ENCODE measurements at places on chromosomes 6 and 20.

DNA sequence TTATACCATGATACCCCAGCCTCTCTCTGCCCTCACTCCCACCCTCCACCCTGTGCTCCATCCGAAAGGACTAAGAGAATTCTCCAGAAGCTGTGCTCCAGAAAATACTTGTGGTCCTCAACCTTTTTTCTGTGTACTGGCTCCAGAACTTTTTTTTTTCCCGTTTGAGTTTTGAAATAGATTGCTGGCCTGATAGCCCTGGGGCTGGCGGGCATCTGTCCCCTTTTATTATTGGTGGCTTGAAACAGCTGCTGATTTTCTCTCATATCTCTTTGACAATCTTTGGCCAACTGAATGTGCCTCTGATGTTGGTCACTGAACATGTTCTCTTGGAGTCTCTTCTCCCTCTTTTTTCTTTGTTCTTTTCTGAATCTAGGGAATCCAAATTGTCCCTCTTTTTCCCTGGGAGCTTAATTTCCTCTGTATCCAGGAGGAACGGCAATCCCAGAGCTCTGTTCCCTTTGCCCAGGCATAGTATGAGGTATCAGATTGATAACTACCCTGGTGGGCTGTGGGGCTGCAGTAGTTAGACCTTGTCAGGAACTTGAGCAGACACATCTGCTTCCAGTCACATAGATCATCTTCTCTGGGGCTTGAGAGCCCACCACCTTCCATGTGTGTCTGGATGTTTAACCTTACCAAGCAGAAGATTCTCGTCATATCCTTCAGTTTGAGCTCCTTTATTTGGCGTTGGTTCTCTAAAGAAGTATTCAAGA, 1.6 kb downstream of the PPARD start:
- no peak for DNase-seq

DNA sequence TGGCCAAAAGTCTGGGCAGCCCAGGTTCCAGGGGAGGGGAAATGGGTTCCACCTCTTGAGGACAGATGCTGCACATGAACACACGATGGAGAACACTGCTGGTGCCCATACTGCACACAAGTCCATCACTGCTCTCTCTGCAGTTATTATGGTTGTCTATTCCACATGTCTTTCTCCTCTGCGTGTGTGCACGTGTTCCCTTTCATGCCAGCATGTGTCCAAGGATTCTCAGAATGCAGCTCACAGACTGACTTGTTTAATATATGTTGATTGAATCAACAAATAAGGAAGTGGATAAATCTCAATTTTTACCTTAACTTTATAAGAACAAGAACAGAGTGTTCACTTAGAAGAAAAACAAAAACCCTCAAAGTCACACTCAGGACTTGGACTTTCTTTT, 158.9 kb downstream of the FNDC1 start:
- no peak for DNase-seq

GRCh38 chr6:111329882-111330633, 153.0 kb downstream of the REV3L start:
- no peak for DNase-seq

DNA sequence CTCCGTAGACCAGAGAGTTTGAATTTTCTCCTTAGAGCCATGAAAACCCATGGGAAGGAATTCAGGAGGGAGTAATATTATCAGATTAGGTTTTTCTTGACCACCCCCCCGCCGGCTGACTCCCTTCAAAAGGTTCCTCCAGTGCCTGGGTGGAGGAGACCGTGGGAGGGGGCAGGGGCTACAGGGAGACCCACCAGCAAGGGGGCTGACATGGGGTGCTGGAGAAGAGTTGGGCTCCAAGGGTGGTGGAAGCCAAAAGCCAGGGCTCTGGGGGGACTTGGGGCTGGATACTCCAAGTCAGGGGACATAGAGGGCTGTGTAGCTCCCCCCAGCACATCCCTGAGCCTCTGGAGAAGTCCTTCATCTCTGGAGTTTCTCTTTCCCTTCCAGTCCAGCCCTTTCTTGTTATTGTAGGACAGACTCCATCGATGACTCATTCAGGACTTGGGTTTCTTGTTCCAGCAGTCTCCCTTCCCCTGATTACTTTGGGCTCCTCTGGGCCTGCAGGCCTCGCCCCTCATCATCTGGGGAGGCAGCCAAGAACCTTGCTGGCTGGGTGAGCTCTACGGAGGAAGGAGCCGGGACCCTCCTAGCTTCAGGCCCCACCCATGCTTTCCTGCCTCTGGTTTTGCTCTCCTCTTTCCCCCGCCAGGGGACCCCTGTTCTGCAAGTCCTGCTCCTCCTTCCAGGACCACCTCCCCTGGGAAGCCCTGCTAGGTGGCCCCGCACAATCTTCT, 10.5 kb upstream of the KIAA1755 start:
- no peak for DNase-seq

DNA sequence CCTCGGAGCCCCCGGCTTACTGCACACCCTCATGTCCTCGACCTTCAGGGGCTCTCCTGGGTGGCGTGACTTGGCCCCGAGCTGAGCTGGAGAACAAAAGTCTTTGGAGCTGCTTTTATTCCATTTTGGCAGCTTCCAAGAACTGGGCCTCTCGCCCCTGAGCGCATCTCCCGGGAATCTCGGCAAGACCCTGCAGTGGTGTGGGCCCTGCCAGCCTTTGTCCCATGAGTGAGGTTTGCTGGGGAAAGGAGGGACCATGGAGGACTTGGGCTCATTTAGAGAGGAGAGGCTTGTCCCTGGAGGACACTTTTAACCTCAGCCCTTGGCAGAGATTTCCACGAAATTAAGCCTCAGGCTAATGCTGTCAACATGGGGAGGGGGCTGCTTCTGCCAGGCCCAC, 62.3 kb upstream of the SLCO4A1 start:
- no peak for DNase-seq

DNA sequence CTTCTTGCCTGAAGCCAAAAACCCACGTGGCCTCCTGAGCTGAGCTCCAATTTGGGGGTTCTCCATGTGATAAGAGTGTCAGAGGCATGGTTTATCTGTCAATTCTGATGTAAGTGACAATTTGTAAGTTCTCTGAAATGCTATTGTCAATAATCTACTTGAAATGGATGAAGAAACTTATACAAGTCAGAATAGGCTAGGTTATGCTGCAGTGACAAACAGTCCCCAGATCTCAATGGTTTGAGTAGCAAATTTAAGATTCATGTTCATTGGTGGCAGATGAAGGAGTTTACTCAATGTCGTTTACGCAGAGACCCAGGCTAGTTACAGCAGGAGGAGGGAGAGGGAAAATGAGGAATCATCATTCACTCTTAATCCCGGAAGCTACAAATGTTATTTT, 352.4 kb downstream of the KIF16B start:
- DNase-seq = no peak

- no peak for DNase-seq
These were observed 65.2 kb downstream of the SYNE1 start for GRCh38 chr6:152571943-152572337.

- DNase-seq = no peak
These were observed 252.7 kb downstream of the BMP7 start for GRCh38 chr20:57013741-57014140.

- DNase-seq = no peak
These were observed 1132.5 kb upstream of the MAP3K7 start for GRCh38 chr6:91719414-91719813.

DNA sequence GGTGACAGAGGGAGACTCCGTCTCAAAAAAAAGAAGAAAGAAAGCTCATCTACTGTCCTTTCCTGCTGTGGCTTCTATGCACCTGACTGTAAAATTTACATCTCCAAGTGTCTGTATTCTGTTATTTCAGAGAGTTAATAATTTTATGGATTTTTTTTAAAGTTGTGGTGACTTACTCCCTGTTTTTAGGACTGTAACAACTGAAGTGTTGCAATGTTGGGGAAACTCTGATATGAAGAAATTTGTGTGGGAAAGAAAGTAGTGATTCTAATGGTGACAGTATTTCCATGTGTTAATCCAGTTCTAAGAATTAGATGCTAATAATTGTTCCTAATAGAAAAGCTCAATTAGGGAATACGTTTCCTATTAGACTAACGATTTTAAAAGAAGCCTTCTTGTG, 27.4 kb downstream of the STX11 start:
- no peak for DNase-seq

DNA sequence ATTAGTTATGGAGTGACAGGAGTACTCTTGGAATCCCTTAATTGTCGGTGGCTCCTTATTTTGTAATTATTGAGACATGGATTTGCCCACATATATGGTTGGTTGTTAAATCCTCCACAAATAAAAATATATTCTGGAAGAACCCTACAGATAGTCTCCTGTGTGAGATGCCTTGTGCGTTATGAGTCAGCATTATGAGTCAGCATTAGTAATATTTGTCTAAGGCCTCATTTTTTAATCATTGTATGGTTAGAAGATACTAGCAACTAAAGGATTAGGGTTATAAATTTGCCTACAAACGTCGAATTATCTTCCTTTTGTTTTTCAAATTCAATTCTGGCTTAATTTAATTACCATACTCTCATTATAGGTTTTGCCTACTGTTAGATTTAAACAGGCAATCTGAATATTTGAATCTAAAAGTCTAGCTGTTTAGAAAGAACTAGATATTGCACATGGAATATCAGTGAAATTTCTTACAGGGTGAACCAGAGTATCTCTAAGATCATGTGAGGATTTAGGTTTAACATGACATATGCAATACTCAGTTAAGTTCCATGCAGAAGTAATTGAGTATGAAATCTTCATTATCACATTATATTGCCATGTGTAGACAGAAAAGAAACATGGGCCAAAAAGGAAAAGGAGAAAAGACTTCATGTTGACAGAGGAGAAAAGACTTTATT, 5.9 kb downstream of the C6orf58 start:
- no peak for DNase-seq

DNA sequence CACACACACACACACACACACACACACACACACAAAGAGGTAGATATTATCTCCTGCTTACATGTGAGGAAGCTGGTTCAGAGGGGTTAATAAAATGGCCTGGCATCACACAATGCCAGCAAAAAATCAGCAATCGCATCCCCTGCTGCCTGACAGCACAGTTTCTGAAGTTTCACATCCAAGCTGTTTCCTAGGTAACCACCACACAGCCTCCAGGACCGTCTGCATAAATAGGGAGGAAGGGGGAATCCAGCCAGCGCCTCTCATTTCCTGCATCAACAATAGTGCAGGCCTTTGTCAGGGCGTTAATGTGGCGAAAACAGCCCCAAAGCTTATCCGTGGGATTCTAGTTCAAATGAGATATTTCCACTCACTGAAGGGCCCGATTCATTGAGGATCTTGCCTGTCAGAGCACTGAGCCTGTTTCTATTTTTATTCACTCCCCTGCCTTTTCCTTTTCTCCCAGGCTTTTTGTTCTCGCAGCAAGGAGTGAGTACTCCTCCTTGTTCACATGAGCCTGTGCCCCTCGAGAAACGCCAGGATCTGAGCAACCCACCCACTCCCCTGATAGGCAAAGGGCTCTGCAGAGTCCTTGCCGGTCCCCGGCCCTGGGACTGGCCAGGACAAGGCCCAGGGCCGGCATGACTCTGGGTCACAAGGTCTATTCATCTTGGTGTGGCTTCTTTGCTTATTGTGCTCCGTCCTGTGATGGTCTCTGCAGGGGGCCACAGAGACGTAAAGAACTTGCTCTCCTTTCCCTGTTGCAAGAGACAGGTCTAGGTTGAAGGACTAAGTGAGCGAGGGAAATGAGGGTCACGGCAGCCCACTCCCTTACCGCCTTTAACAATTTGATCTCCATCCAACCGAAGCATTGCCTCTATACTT, 32.7 kb downstream of the TUBB2B start:
- no peak for DNase-seq

DNA sequence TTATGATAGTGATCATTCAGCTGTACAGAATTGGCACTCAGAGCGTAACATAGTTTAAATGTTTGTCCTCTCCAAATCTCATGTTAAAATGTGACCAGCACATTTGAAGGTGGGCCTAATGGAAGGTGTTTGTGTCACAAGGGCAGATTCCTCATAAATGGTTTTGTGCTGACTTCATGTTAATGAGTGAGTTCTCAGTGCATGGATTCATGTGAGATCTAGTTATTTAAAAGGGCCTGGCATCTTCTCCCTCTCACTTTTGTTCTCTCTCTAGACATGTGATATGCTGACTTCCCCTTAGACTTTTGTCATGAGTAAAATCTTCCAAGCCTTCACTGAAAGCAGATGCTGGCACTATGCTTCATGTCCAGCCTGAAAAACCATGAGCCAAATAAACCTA, 452.4 kb upstream of the PTCHD4 start:
- DNase-seq = no peak

GRCh38 chr6:28118217-28118616, 6.2 kb upstream of the ZSCAN16 start:
- no peak for DNase-seq

GRCh38 chr20:54320148-54320607, 112.3 kb downstream of the PFDN4 start:
- DNase-seq = no peak

- DNase-seq = no peak
These were observed 146.8 kb downstream of the EYA2 start for GRCh38 chr20:47041396-47041899.

DNA sequence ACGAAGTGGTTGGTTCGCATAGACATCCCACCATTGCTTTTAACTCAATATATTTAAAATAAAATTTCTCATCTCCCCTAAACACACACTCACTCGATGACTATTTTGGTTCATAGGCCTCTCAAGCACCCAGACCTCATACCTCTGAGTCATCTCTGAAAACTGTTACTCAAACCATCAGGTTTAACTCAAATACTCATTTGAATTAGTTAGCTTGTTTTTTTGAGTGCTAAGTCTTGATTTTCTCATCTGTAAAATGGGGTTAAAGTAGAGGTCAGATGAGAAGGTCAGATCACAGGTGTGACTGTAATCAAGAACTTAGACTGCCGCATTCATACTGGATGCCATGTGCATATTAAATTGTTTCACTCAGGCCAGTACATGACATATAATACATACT, 243.9 kb upstream of the TENT5A start:
- DNase-seq = no peak

- DNase-seq = no peak
These were observed 384.2 kb downstream of the PRKN start for GRCh38 chr6:162343198-162343935.

GRCh38 chr6:151475653-151476523, 17.9 kb upstream of the CCDC170 start:
- no peak for DNase-seq

GRCh38 chr6:137846772-137847313, 20.2 kb upstream of the TNFAIP3 start:
- DNase-seq = no peak

DNA sequence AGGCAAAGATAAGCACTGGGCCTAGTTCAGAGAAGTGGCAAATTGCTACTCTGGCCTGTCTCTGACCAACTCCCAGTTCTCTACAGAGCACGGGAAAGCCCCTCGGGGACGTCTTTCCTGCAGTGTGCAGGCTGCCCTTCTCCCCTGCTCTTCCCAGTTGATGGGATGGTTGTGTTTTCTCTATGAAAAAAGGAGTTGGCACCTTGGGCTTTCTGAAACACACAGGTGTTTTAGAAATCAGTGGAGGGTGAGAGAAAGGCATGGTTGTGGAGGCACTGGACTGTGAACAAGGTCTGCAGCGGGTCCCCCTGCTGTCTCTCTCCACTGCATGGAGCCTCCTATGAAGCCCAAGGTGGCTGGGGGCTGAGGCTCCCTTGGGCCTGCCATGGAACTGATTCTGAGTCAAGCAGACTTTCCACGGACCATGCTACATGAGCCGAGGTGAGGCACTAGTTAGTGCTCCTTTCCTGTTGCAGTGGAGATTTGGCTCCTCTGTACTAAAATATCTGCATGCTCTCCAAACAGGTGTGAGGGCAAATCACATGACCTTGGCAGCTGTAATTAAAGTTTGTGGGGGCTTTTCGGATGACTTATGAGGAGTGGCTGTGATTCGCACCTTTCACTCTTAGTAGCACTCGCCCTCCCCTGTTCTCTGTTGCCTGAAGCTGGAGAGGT, 16.3 kb downstream of the GTSF1L start:
- no peak for DNase-seq
